Skeletal muscle cell (primary cell): ENCODE measurements at places on chromosomes 5 and 9.

DNA sequence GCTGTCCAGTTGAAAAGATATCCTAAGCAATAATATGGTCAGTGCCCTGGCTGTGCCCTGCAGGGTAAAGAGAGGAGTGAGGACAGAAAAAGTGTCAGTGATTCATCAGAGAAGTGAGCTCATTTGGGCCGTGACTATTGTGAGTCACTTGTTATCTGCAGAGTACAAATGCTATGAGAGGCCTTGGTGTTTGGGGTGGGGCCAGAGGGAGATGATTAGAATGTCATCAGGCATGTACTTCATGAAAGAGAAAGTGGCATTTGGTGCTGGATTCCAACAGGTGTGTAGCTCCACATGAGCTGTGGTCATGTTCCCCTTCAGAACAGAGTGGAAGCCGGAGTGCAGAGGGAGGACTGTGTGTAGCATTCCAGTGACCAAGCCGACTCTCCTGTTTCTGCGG lies 174.1 kb downstream of the KDM4C start:
- DNase-seq: peak; percentile 69

- no peak for DNase-seq
Observed at GRCh38 chr5:39495227-39495626, 70.4 kb upstream of the DAB2 start.

DNA sequence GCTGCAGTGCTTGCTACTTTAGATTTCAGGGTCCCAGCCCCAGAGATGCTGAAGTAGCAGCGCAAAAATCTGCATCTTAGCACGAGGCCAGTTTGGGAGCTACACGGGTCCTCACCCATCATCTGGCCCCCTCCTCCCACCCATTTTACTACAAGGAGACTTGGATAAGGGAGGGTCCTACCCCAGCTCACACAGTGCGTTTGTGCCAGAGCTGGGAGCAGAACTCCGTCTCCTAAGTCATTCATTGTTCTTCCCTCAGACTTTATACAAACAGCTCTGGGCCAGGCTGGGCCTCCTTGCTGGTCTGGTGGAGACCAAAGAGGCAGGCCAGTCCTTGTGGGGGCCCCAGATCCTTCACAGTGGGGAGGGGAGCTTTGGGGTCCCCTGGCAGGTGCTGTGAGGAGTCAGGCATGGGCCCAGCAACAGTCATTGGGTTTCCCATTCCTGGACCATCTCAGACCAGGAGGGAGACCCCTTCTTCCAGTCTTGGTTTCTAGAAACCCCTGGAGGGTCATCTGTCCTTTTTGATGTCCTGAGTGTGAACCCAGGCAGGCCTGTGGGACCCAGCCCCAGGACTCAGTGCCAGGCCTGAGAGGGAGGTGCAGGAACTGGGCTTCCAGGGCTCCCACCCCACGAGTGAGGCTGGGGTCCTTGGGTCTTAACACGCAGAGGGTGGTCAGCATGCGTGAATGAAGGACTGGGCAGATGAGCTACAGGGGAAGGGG lies 2.3 kb upstream of the IL17B start:
- no peak for DNase-seq

DNA sequence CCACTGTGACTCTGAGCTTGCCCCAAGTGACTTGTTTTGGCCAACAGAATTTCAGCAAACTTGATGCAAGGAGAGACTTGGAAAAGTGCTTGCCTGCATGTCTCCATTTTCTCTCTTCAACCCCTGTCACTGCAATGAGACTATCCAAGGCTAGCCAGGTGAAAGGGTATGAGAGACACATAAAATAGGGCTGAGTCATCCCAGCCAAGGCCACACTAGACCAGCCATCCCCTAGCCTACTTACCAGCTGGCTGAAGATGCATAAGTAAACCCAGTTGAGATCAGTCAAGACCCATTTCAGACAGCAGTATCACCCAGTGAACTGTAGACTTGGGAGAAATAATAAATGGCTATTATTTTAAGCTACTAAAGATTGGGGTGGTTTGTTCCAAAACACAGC lies 52.9 kb upstream of the VLDLR start:
- no peak for DNase-seq

DNA sequence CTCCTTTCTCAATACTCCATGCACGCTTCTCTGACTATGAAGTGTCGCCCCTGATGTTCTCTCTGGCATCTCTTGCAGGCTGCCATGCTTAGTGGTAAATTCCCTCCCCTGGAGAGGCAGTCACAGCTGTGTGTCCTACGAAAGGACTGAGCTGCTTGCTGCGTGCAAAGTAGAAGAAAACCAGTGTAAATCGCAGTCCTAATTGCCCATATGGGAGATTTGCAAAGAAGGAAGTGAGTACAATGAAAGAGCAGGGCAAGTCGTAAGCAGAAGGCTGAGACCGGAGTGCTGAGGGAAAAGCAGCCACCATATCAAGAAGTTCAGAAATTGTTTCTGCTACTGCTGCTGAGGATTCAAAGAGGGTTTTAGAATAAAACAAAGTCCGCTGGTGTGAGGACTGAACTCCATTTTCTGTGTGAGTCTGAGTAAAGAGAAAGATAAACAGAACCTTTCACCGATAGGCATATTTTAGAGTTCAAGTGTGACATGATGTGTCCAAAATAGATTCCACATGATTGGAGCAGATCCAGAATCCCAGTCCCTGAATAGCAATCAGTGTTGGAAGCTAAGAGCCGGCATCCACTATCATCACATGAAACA lies 507.8 kb upstream of the MPDZ start:
- peak; percentile 48 for DNase-seq

GRCh38 chr5:107565791-107566767 lies 104.7 kb downstream of the EFNA5 start:
- no peak for DNase-seq

GRCh38 chr9:16726029-16726428 lies 144.4 kb downstream of the BNC2 start:
- DNase-seq: no peak

GRCh38 chr5:18789218-18789998 lies 1155.1 kb downstream of the TAF11L14 start:
- no peak for DNase-seq
